Renal pelvis (tissue), 12 donors: ENCODE measurements at places on chromosomes 3 and 15.

DNA sequence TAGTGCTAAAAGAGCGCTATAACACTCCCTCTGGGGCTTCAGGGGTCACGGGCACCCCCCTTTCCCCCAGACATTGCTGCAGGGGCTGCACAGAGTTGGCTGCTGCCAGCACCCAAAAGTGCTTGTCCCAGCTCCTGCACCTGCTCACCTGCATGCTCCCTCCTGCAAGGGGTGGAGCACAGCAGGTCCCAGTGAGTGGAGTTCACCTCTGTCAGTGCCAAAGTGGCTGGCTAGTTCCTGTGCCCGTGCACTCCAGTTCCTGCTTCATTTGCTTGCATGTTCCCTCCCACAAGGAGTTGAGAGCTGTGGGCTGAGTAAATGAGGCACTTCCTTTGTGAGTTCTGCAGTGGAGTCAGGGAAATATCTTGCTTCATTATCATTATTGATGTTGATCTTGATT is 476.9 kb downstream of the SQOR start:
- no peak for DNase-seq

GRCh38 chr15:75842722-75843677 is at the start of gene UBE2Q2:
Gene UBE2Q2 (plus strand): TSS chr15:75843447. CDS start chr15:75843667, 220 bp downstream.
- peak; percentile 65 for DNase-seq

DNA sequence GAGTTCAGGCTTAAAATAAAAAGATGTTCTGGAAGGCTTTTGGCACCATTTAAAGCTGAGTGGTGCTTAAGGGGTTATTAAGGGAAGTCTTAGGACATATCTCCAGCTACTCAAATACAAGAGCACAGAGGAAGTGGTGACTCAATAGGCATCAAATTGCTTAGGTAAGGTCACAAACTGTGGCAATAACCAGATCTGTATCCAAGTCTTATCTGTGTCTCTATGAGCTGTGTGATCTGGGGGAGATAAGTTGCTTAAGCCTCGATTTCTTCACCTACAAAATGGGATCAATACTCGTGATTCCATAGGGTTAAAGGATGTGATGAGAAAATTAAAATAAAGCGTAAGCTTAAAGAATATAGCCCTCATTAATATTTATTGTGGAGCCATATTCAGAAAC is 7.6 kb downstream of the HDC start:
- no peak for DNase-seq

DNA sequence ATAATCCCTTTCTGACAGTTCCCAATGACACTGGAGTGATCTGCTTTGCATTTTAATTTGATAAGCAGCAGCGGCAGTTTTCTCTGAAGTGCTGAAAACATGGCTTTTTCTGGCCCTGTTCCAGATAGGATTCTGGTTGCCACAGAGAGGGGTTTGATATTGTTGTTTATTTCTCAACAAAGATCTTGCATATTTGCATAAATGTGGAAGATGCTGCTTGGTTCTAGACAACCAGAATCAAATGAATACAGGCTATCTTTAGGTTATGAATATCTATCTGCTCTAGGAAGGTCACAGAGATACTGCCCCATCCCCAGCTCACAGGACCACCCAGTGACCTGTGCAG is 137.1 kb downstream of the ZNF609 start:
- no peak for DNase-seq

- no peak for DNase-seq
Measured at GRCh38 chr3:64000453-64001055, 22.7 kb downstream of the PSMD6 start.

GRCh38 chr3:4849739-4850138 is 129.5 kb upstream of the BHLHE40 start:
- no peak for DNase-seq

DNA sequence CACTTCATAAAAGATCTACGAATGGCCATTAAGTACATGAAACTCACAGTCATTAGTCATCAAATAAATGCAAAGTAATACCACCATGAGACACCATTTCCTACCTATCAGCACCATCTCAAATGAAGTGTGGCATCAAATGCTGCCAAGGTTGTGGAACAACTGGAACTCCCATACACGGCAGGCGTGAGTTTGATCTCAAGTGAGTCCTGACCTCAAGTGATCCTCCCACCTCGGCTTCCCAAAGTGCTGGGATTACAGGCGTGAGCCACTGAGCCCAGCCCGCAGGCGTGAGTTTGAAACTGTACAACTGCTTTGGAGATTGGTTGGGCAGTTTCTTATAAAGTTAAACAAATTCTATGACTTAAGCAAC is 28.8 kb upstream of the HDAC11 start:
- no peak for DNase-seq

GRCh38 chr3:45716790-45717336 is 27.7 kb downstream of the SACM1L start:
- DNase-seq: no peak

DNA sequence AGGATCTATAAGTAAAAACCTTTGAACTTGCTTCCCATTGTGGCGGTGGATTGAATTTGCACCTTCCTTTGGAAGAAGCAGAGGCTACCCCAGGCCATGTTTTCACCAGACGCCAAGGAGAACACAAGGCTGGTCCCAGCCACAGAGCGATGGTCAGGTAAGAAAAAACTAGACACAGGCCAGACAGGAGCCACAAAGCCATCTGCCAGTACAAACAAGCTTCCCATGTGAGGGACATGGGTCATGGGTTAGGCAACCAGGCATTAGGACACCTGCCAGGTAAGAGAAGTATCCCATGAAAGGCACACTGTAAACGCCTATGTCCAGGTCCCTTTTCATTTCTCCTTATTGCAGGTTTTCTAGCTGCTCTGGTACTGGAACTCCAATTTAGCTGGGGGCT is 190.2 kb downstream of the KLF13 start:
- DNase-seq: no peak

- no peak for DNase-seq
Measured at GRCh38 chr3:36303286-36303685, 77.0 kb upstream of the STAC start.

- DNase-seq: peak; percentile 14
Measured at GRCh38 chr15:90839187-90840071, 29.0 kb upstream of the FURIN start.

GRCh38 chr15:29682781-29683180 is 139.5 kb downstream of the TJP1 start:
- DNase-seq: no peak

DNA sequence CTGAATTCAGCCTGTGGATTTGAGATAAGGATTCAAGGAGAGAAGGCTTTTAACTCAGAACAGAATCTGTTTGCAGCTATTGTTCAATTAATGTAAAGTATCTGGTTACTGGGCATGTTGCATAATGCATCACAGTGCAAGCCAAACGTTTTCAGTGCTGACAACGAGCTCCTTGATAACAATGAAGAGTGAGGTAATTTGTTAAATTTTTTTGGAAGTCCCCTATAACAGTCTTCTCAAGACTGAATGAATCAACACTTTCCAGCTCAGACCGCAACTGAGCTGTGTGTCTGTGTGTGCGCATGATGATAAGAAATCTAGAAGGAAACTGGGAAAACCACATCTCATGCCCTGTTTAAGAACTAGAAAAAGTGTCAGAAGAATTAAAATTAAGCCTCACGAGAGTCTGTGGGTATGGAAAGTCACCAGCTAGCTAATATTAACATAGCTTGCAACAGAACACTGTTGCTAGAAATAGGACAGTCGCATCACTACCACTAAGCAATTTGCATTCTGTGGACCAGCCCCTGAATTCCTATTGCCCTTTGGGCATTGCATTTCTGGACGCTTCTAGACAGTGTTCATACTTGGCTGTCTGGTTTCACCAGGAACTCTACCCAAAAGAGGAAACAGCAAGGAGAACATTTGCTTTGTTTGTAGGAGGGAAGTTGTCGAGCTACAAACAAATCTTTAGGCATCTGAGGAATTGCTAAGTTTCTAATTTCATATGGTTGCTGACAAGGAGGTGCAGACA is 43.7 kb upstream of the ATP2C1 start:
- DNase-seq: no peak

DNA sequence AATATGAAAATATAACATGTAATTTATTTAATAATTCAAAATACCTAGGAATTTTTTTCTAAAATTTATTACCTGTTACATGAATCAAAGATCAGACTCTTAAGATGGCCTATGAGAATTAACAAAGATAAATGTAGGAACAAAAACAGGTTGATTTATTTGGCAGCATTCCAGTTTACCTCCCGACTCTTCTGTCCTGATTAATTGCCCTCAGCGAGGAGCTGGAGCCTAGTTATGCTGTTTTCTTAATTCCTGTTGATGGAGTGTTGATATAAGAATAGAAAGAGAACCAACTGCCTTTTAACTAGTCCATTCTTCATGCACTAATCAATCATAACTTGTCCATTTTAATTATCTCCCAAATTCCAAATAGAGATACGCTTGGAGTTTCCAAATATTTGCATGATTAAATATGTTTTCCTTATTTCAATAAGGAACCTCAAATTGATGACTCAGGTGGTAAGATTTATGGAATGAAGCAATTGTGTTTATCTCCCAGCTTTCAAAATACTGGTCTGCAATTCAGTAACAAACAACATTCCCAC is 10.6 kb upstream of the CPB1 start:
- DNase-seq: no peak

GRCh38 chr15:101718896-101719295 is 5.4 kb downstream of the TARS3 start:
- DNase-seq: no peak

GRCh38 chr3:127823426-127823857 is 1.1 kb upstream of the MGLL start:
- no peak for DNase-seq

DNA sequence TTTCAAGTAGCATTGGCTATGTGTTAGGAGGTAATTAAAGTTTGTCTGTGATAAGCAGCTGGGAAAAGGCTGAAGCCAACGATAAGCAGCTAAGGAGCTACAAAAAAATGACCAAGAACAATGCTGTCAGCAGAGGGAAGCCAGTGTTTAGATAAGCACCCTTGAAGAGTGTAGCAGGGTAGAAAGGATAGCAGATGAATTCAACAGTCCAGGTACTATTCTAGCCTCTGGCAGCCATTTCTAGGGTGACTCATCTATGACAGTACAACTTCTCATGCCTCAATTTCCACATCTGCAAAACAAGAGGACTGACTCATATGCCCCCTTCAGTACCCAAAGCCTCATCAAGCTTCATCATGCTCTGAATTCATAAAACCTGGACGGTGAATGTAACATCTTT is 617.6 kb upstream of the UBE2E2 start:
- DNase-seq: no peak

GRCh38 chr3:64398476-64398875 is 173.2 kb upstream of the PRICKLE2 start:
- DNase-seq: no peak

DNA sequence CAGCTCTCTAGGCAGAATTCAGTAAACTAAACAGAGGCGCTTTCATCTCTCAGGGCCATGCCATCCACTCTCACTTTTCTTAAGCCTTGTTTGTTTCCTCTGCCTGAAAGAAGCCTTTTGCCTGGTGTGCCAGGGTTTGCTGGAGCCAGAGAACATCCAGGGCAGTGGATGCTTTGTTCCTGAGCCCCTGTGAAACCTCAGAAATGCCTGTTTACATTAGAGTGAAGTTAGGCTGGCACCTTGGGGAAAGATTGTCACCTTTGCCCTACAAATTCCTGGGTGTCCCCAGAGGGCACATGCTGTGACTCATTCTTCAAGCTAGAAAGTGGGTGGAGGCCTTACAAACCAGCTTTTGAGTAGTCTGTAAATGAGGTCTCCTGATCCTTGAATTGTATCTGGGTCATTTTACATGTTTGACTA is 10.7 kb upstream of the TRAK1 start:
- DNase-seq: no peak

- DNase-seq: no peak
Measured at GRCh38 chr3:13569641-13570390, 20.9 kb downstream of the FBLN2 start.

DNA sequence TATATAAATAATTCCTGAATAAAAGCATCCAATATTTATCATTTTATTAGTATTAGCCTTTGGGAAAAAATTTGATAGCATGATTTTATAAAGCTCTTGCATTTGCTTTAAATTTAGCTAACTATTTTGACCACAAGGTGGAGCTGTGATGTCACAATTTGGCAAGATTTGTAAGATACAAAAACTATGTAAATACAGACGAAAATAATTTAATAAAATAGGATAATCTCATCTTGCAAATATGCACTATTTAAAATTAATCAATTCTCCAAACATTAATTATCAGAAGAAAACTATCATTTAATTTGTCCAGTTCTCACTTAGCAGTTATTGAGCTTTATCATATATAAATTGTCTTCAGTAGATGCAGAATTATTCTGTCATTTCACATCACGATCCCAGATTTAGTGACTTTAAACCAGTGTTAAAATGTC is 95.4 kb downstream of the PLOD2 start:
- peak; percentile 57 for DNase-seq

- no peak for DNase-seq
Measured at GRCh38 chr3:101735833-101736232, 11.4 kb downstream of the CEP97 start.

- no peak for DNase-seq
Measured at GRCh38 chr3:196344663-196345062, 6.5 kb upstream of the TM4SF19 start.

DNA sequence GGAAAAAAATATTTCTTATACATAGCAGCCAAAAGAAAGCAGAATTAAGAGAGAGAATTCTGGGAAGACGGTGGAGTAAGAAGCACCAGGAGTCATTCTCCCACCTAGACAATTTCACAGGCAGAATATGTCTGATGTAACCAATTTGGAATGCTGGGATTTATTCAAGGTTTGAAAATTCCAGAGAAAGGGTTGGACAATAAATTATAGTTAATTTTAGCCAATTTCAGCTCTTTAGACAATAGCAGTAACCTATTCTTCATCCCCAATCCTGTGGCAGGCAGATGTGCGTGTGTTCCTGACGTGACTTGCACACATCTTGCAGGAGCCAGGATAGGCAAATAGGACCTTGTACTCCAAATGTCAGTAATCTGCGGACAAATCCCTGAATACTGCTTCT is 541.0 kb upstream of the NAALADL2 start:
- no peak for DNase-seq

- DNase-seq: no peak
Measured at GRCh38 chr15:101808201-101808600, 3.8 kb upstream of the OR4F15 start.

GRCh38 chr3:88082854-88083253 is 23.8 kb downstream of the ZNF654 start:
- no peak for DNase-seq

DNA sequence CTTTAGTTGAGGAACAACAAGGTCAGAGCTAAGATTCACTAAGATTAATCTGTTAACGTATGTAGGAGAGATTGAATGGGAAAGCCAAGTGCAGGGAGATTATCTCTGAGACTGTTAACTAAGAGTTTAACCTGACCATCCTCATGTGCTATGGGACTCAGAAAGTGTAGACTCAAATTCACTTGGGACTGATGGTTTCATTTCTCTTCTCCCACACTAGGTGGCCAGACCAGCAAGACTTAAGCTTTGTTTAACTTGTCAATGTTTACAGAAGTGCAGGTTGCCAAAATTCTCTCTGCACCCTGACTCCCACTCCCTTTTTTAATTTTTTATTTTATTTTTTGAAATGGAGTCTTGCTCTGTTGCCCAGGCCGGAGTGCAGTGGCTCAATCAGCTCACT is 6.3 kb upstream of the HEXA start:
- no peak for DNase-seq

GRCh38 chr3:193403307-193403706 is 24.8 kb upstream of the ATP13A5 start:
- no peak for DNase-seq

- DNase-seq: no peak
Measured at GRCh38 chr15:78155355-78155939, 6.3 kb downstream of the IDH3A start.
